ENCODE measurements at places on chromosomes 5 and 9.

DNA sequence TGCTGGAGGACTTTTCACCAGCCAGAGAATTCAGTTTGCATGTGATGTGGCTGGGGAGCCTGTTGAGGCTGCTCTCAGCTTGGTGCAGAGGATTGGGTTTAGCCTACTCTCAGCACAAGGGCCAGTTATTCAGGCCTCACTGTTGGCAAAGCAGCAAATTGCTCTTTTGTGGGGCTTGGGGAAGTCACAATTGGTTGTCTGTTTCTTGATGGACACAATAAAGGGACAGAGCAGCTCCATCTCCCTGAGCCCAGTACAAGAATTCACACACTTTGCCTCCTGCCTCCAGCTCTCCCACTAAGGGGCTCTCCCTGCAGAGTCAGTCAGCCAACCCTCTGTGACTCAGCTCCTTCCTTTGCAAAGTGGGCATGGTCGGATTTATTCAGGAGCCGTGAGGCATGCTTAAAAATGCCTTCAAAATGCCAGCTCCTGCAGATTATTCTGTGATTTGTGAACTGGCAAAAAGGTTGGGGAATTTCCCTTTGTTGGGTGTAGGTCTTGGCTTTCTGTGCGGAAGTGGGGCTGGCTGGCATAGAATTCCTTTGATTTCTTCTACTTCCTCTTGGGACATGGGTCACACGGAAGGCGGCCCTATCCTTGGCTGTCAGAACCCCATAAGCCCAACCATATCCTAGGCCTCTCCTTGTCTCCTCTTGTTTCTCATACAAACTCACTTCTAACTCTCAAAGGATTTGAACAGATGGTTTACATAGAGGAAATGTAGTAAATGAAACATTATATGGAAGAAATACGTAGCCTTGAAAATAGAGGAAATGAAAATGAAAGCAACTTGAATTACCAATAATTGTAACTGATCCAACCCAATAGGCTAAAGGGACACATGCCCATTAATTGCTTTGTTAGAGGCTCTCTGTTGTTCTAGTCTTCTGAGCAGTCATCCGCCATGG lies 118.7 kb upstream of the CD180 start:
- no peak for DNase-seq

DNA sequence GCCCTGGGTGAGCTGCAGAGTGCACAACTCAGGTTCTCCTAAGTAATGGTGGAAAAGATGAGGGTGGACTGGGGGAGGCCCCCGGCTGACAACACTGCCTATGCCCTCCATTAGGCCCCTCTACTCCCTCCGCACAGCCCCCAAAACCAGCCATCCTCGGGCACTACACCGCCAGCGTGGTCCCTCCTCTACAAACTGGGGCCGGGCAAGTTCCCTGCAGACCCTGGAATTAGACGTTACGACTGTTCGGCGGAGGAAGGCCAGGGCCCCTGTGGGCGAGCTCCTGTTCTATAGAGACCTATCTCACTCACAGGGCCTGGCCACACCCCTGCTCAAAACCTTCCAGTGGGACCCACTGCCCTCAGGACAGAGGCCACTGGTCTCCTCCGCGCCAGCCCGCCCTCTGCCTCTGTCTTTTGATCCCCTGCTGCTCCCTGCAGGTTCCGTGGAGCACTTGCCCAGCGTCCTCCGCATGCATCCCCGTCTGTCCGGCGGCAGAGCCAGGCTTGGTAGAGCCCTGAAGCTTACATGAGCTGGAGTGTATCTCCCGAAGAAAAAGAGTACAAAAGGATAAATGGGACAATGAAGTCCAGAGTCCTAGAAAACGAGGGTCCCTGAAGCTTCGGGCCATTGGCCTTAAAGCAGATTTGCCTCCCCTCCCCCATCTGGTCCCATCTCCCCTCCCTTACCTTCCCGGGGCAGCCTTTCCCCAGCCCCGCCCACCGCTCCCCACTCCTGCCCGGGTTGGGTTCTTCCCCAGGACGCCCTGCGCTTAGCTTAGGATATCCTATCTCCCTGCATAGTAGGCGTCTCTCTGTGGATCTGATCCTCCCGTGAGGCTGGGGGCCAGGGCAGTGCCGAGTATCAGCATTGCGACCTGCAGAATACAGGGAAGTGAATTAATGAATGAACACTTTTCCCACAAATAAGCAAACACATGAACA lies 71.3 kb downstream of the HRH2 start:
- DNase-seq: no peak

- DNase-seq: no peak
These were observed 42.0 kb upstream of the ADRA1B start for GRCh38 chr5:159874263-159874662.

- no peak for DNase-seq
These were observed 2.3 kb downstream of the SLC4A9 start for GRCh38 chr5:140362311-140362710.

DNA sequence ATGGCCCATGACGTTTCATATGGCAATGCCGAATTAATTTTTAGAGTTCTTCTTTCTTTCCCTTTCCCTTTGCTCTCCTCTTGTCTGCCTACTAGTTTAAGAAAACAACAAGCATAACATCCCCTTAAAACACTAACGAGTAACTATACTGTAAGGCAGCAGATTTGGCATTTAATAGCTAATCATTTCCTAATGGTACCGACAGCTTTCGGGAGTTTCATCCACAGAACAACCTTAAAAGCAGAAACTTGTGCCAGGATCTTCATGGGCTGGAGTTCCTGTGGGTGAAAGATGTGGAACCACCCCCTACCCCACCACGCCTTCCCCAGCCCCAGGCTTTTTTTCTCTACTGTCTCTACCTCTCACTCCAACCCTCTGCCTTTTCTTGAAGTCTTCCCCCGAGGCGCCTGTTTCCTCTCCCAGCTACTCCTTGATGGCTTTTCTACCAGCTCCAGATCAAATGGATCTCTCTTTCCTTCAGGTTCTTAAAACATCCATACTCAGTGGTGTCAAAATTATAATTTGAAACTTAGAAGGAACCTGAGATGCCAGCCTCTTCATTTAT lies 319.5 kb downstream of the PIK3R1 start:
- no peak for DNase-seq

- no peak for DNase-seq
These were observed at the start of gene CANX for GRCh38 chr5:179698935-179699615. Gene CANX, plus strand, starts transcription at chr5:179698967. Its CDS starts 6,715 bp downstream, at chr5:179705682.

DNA sequence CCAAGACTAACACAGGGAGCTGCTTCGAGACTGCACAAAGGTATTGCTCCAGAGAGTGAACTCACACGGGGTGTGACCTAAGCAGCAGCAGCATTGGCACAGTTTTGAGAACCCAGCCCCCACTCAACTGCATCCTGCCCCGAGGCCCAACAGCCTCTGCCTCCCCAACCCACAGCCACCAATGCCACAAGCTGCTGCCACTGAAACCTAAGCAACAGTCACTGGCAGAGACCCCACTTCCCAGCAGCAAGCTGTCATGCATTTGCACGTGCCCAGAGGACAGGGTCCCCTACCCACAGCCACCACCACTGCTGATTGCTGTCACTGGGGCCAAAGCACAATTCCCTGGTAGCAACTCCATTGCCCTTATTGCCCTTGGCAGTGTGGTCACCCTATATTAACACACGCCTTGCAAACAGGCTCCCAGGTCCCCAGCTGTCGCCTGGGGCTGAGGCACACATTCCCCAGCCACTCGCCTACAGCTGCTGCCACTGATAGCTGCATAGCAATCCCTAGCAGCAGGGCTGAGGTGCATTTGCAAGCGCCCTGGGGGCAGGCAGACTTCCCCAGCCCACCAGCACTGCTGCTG lies 141.0 kb downstream of the AGTPBP1 start:
- DNase-seq: no peak
